ENCODE measurements at places on chromosomes 6 and 20.

DNA sequence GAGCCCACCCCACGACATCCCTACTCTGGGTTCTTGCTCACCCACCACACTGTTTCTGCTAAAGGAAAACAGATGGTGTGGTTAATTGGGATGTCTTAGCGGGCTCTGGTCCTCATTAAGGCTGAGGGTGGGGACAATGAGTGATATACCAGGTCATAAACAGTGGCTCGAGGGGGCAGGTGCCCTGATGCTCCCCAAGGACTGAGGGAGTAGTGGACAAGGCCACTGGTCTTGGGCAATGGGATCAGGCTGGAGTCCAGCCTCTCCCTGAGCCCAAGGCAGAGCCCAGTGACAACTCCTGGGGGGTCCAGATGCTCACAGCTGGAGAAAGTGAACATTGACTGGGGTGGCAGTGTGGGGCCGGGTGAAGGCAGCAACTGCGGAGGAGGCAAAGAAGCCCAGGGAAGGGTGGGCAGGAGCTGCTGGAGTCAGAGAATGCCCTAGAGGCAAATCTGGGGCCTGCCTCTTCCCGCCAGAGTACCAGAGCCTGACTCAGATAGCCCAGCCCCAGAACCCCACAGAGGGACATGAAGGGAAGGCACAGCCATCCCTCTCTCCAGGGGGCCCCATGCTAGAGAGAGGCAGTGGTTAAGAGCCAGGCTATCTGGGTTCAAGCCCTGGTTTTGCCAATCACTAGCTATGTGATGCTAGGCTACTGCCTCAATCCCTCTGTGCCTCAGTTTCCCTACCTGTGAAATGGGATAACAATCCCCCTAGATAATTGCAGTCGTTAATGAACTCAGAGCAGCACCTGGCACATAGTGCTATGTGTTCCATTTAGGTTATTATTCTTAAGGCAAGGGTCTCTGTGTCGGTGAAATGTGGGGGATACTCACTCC, 72.3 kb downstream of the MRPL14 start:
- no peak for DNase-seq

- DNase-seq: no peak
Measured at GRCh38 chr6:34657307-34657978, 39.1 kb downstream of the ILRUN start.

GRCh38 chr6:9398071-9398766, 962.9 kb upstream of the SLC35B3 start:
- DNase-seq: no peak

DNA sequence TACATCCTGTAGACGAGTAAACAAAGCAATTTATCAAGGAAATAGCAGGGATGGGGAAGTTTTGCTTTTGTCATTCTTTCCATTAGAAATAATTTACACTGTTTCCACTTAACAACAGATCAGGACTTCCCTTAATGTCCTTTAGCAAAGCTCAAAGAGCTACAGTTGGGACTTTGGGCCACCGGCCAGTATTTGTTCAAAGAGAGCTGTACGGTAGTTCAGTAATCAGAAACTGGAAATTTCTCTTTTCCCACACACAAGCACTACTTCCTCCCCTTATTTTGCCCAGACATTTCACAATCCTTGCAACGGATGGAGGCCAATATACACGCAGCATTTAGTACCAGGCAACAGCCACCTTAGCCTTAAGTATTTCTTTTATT, 12.1 kb upstream of the HINT3 start:
- no peak for DNase-seq

All from NCI-H187 treated with DMSO at 0.1 percent for 48 hours (cell line).